SHP77 (cell line): ENCODE measurements at places on chromosomes 11 and 22.

- no peak for DNase-seq
Observed at GRCh38 chr11:45665206-45665932, at the start of gene CHST1. TSS of gene CHST1 (minus strand) at chr11:45665622. CDS start at chr11:45650923, 14,699 bp downstream.

DNA sequence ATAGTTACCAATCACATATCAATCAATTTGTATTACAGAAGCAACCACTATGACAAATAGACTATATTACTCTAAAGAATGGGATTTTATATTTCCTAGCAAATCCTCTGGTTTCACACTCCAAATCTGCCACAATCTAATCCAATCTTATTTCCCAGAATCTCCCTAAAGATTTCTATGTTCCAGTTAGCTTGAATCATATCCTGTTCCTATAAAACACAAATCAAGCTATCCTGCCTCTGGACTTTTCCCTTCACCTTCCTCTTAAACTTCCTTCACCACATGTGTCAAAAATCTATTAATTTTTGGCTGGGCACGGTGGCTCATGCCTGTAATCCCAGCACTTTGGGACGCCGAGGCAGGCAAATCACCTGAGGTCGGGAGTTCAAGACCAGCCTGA lies 50.0 kb downstream of the PIK3C2A start:
- DNase-seq, result no peak

- DNase-seq, result no peak
Observed at GRCh38 chr22:49738566-49738965, 89.1 kb downstream of the BRD1 start.

DNA sequence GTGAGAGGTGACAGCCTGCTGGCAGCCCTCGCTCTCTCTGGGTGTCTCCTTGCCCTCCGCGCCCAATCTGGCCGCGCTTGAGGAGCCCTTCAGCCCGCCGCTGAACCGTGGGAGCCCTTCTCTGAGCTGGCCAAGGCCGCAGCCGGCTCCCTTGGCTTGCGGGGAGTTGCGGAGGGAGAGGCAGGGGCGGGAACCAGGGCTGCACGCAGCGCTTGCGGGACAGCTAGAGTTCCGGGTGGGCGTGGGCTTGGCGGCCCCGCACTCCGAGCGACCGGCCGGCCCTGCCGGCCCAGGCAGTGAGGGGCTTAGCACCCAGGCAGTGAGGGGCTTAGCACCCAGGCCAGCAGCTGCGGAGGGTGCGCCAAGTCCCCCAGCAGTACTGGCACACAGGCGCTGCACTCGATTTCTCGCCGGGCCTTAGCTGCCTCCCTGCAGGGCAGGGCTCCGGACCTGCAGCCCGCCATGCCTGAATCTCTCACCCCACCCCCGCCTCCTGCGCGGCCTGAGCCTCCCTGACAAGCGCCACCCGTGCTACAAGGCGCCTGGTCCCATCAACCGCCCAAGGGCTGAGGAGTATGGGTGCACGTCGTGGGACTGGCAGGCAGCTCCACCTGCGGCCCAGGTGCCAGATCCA lies 1526.1 kb downstream of the FAM181B start:
- no peak for DNase-seq

DNA sequence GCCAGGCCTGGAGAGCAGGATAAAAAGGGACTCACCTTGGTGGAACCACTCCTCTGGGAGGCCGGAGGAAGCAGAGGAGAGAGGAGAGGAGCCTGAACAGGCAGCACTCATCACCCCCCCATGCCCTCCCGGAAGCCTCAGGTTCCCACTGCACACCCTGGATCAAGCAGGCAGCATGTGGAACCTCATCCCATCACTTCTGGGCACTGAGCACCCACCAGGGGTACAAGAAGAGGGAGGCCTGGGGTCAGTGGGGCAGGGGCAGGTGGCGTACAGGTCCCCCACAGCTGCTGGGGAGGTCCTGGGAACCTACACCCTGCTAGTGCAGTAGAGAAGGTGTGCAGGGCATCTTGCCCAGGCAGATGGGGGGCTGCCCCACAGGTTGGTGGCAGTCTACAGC lies 35.1 kb upstream of the TXNRD2 start:
- DNase-seq, result no peak

GRCh38 chr11:44915621-44916020 lies 35.1 kb downstream of the TP53I11 start:
- no peak for DNase-seq

- no peak for DNase-seq
Observed at GRCh38 chr22:17977371-17977770, 47.0 kb downstream of the MICAL3 start.

DNA sequence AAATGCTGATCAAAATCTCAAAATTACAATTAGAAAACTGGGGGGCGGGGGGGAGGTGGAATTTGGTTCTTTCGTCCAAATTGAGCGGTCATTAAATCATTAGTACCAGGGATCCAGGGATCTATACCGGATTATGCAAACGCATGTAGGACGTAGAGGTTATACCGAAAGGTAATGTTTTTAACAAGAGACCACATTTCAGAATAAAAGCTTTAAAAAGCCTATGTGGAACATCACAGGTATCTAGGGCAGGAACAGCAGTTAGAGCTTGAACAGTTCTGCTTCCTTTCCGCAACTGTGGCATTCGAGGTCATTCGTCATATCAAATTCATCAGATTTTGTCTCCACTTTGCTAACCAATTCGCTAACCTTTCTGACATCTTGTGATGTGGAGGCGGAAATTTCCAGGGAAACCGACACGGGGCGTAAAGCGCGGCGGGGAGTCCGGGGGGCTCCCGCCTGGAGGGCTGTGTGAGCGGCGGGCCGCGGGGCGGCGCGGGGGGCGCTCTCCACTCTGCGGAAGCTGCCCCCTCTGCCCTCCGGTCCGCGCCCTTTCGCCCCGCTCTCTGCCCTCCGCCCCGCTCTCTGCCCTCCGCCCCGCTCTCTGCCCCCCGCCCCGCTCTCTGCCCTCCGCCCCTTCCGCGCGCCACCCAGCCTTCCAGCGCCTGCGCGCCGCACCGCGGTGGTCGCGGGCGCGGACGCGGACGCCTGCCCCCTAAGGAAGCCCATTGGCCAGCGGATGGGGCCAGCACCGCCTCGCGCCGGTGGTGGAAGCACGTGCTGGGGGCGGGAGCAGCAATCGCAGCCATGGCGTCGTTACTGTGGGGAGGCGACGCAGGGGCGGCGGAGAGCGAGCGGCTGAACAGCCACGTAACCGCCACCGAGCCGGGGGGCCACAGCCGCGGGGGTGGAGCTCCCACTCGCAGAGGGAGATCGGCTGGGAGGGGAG lies at the start of gene DDX25:
TSS of gene DDX25 (plus strand) at position 798 of the 949 bp plus-strand sequence. CDS start at position 808, 10 bp downstream.
- DNase-seq, result no peak

- no peak for DNase-seq
Observed at GRCh38 chr11:73384531-73384871, 8.3 kb downstream of the RELT start.

- no peak for DNase-seq
Observed at GRCh38 chr11:121435132-121435531, 17.0 kb upstream of the SORL1 start.

GRCh38 chr22:36297568-36297967 lies 44.6 kb downstream of the APOL1 start:
- DNase-seq, result no peak

DNA sequence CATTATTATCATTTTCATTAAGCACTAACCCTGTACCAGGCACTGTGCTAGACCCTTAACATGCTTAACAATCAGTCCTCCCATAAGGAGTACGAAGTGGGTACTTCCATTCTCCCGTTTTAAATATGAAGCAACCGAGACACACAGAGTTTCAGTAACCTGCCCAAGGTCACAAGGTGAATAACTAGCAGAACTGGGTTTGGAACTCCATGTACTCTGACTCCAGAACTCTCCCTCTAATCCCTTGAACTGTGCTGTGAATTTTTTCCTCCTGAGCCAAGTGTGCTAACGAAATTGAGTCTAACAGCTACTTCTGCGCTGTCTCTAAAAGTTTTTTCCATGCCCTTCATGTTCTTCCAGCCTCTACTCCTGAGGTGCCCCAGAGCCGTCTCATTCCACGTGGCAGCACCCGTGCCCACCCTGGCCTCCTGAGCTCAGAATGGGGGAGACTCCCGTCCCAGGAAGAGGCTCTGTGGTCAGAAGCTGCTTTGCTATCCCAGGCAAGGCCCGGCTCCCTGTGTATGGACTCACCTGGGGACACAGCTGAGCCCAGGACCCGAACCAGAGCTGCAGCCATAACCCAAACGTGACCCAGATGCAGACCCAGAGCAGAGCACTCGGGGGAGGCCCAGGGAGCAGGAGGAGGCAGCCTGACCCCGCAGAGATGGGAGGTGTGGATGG lies 8.6 kb upstream of the TRIM29 start:
- DNase-seq, result no peak

DNA sequence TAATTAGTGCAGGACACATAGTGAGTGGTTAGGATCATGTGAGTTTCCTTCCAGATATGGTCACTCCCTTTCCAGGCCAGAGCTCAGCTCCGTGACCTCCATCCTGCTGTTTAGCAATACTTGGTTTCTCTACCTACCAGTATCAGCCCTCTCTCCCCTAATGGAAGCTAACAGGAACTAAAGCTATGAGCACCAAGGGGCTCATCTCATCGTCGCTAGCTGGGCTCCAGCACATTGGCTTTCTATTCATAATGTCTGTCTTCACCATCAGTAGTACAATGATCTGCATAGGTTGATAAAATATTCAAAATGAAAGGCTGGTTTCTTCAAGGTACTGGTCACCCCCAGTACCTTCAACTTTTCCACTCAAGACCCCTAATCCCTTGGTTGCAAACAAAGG lies 2.4 kb upstream of the GALNT18 start:
- DNase-seq, result no peak

DNA sequence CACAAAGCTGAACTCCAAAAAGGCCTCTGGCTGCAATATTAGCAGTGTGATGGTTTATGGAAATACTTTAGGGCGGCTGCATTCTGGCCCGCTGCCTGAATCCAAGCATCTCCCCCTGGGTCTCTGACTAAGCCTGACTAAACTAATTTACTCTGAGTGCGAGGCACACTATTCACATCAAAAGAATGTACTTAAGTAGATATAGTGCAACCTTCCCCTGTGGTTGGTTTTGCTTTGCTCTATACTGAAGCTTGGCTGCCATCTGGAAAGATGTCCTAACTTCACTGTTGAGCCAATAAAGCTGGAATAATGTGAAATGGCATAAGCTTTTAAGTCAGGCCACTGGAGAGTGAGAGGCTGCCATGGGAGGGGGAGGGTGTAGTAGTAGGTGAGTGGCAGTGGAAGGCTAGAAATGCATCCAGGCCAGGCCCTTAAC lies 321.6 kb downstream of the AASDHPPT start:
- DNase-seq, result no peak

- no peak for DNase-seq
Observed at GRCh38 chr22:33873666-33874065, 46.6 kb downstream of the LARGE1 start.

DNA sequence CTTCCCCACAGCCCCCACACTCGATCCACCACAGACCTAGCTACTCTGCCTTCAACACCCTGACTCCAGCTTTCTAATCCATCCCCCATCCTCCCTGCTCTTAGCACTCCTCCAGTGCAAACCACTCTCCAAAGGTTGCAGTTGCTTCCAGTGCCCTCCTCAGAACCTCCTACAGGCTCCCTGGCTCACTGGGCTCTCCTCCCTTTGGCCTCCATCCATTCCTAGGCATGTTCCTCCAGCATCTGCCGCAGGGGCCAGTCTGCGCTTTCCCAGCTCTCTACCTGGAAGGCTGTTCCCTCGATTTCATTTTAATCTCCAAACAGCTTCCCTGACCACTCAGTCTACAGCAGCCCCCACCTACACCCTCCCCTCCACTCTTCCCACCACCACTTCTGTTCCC lies 133.8 kb downstream of the SPATA19 start:
- no peak for DNase-seq

GRCh38 chr11:43818220-43818619 lies 62.4 kb upstream of the ALKBH3 start:
- DNase-seq, result no peak

DNA sequence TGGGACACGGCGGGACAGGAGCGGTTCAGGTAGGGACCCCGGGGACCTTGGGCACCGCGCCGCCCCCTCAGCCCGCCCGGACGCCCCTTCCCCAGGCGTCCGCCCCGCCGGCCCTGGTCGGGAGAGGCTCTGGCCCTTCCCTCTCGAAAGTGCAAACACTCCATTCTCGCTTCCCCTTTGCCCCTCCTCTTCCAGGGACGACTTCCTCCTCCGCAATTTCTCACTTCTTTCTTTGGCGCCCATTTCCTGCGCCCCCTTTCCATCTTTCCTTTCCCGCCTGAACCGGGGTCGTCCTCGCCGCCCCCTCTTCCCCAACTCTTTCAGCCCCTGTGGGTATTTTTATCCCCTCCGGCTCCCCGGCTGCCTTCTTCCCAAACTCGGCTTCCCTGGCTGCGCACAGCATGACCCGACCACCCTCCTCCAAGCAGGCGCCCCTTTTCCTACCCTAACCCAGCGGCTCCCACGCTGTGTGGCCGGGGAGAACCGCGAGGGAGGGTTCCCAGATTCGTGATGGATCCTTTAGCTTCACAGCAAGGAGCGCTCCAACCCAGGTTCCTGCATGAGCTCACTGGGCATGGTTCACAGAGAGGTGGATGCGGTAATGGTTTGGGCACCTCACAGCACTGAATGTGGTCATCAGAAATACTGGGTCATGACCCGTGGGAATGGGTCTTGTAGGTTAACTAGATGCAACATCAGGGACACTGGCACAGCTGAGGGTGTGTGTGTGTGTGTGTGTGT lies 689 bp downstream of the RAB39A start:
- peak; percentile 25 for DNase-seq

GRCh38 chr11:128251140-128251539 lies 336.2 kb downstream of the ETS1 start:
- no peak for DNase-seq

DNA sequence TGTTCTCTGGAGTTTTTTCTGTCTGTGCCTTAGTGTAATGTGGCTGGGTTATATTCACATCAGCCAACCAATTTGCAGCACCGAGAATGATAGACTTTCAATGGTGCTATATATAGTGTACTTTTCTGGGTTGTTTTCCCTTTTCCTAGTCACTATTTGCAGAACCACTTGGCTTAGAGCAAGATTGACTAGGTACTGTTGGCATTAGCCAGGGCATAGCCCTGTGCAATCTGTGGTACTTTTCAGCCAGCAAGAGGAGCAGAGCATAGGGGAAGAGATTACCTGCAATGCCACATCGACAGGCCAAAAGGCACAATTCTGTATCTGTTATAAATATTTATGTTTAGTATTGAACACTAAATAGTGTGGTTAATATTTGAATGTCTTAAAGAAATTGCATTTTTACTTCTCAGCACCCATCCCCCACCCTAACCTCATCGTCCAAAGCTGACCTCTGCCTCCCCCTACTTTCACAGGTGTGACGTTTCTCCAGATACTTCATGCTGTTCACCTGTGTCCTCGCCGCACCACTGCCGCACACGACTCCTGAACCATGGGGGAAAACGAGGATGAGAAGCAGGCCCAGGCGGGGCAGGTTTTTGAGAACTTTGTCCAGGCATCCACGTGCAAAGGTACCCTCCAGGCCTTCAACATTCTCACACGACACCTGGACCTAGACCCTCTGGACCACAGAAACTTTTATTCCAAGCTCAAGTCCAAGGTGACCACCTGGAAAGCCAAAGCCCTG lies 51.4 kb downstream of the MICAL2 start:
- DNase-seq, result no peak

GRCh38 chr11:101264306-101264705 lies 134.7 kb upstream of the PGR start:
- no peak for DNase-seq

DNA sequence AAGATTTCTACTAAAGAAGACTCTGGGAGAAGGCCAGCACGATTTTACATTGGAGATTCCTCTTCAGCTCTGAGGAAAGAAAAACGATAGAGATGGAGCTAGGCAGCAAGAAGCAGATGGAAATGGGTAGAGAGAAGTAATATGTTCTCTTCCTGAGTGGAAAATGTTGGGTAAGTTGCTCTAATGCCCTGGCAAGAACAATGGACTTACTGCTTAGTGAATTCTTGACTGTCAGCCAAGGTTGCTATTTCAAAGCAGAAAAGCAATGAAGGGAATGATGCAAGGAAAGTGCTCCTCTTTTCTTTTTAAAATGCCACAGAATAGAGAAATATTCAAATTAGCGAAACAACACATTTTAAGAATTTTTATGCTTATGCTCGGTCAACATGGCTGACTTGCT lies 38.4 kb upstream of the CWF19L2 start:
- DNase-seq, result no peak
